Smooth muscle cell of the pulmonary artery (primary cell): ENCODE measurements at places on chromosomes 7 and 10. TPM values are rescaled to one million over a fixed set of nuclear protein-coding genes. Genes with fewer than 3 reads are reported as not detected.

Gene HABP2
- total RNA-seq: not detected in 2 replicates

Gene IL2RA
- not detected in 2 replicates for total RNA-seq

Gene SYPL1
- total RNA-seq: 62.2 and 90.4 TPM in 2 replicates

Gene FAM25G
- not detected in 2 replicates for total RNA-seq

Gene PILRA
- 0.26 TPM in 1 of 2 replicates, not detected in the other for total RNA-seq

Gene CFAP69
- 10.6 and 13.4 TPM in 2 replicates for total RNA-seq
